NCI-H510A treated with DMSO at 0.1 percent for 48 hours (cell line): ENCODE measurements at places on chromosomes 3 and 15.

- DNase-seq: no peak
Observed at GRCh38 chr3:9013782-9014563, 50.7 kb upstream of the RAD18 start.

DNA sequence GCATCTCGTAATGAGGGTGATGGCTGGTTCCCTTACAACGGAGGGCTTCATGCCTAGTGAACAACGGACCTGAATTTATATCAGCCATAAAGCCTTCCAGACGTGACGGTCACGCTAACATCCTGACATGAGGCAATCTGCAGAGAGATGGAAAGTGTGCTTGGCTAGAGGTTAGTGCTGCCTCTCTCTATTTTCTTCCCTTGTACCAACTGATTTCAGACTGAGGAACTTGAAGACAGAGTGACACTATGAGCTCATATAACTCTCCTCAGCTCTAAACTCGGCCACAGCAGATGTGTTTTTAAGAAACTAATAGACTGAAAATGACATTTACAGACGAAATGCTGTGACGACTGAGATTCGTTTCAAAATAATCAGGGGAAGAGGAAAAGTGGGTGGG is 122.4 kb downstream of the XXYLT1 start:
- DNase-seq: no peak

GRCh38 chr3:129315998-129316247 is 37.3 kb downstream of the HMCES start:
- DNase-seq: no peak

DNA sequence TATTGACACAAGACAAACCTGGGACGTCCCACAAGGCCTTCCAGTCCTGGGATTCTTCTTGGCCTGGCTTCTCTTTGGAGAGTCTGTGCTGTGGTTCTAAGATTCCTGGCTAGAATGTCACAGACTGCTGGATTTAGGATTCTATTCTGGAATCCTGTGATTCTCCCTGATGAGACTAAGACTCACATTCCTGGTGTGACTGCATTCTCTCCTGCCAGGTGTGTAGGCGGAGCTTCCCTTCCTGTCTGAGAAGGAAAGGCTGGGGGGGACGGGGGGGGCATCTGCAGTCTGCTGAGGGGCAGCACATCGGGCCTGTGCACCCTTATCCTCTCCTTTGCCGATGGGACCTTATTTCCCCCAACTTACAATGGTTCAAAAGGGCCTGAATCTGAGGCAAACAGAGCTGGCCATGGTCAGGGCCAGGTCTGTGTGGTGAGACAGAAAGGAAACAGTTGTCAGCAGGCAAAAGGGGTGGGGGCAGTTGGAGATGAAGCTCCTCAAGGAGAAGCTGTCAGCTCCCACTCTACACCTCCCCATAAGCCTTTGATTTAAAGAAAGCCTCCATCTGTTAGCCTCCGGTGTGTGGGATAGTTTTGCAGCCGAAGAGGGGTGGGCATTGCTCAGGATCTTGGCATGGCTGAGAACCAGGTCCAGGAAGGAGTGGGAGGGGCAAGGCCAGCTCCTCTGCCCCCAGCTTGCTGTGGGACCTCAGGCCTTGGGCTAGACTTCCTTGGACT is 30.9 kb downstream of the VIPR1 start:
- no peak for DNase-seq

DNA sequence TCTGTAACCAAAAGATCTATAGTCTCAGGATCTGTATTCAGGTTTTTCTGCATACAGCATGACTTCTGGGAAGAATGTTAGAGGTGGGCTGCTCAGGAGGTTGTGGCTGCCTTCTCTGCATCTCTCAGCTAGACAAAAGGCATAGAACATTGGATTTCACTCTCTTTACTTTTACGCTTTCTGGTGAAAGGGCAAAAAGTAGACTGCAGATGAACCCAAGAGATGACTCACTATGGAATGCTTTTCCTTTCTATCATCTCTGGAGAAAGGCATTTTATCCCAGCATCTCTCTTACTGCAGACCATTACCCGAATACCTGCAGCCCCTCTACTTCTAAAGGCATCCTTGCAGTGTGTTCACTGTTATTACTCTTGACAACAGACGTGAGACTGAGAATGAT is 222.2 kb downstream of the WNT5A start:
- no peak for DNase-seq

GRCh38 chr3:104763007-104763406 is 603.7 kb upstream of the ALCAM start:
- no peak for DNase-seq

DNA sequence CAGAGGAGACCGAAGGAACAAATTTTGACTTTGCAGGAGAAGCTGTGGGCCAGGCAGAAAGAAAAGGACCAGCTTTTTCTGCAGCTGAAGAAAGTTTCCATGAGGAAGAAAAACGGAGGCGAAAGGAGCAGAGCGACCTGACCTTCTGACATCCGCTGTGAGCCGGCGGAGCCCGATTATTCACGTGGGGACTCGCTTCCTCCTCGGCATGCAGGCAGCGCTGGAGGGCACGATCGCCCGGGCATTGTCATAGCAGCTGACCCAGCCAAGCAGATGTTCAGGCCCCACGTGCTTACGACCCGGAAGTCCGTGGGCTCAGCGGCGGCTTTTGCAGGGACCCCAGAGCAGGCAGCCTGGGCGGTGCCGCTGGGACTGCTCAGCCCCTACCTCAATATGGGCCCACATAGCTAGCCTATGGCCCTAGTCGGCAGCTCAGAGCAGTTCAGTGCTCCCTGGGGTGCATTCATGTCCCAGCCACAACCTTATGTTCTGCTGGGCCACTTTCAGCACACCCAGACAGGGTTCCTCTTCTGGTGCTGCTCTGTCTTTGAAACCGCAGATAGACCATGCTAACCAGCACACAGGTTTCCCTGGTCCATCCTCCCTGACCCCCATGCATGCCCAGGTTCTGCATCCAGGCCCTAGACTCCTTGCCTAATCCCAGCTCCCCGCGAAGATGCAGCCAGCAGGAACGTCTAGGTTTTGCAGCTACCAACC is 10.5 kb upstream of the EIF4A2 start:
- no peak for DNase-seq

GRCh38 chr15:66251790-66252684 is 1.5 kb downstream of the MEGF11 start:
- DNase-seq: peak; percentile 14

GRCh38 chr3:188509316-188509715 is 355.4 kb downstream of the LPP start:
- DNase-seq: no peak

DNA sequence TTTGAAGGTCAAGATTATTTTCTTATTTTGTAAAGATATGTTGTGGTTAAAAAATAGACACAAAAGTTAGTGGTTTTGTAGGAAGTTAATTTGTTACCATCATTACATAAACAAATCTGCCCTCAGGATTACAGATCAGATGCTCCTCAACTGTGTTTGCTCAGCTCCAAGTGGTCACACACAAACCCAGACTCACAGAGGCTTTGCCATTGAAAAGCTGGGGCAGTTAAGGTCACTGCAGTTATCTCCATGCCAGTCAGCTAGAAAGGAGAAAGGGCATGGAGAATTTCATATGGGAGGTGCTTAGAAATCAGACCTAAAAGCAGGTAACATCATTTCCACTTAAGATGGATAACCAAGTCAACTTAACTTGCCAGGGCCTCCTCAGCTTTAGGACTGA is 825.7 kb upstream of the GBE1 start:
- DNase-seq: peak; percentile 34

DNA sequence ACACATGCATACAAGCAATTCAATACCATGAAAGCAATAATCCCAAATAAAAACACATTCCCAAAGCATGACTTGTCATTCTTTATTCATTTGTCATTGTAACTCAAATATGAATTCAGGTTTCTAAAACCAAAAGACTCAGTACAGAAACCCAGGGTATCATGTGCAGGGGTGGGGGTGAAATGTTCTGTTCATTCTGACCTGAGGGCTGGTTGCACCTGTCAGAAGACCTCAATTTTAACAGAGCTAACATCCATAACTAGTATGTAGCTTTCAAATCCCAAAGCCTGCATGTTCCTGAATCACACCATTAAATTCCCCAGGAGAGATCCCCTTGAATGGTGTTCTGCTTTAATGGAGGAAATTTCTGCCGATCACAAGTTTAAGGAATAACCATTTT is 738.7 kb downstream of the MCTP2 start:
- no peak for DNase-seq

GRCh38 chr3:110808630-110809029 is 263.0 kb upstream of the NECTIN3 start:
- DNase-seq: no peak

DNA sequence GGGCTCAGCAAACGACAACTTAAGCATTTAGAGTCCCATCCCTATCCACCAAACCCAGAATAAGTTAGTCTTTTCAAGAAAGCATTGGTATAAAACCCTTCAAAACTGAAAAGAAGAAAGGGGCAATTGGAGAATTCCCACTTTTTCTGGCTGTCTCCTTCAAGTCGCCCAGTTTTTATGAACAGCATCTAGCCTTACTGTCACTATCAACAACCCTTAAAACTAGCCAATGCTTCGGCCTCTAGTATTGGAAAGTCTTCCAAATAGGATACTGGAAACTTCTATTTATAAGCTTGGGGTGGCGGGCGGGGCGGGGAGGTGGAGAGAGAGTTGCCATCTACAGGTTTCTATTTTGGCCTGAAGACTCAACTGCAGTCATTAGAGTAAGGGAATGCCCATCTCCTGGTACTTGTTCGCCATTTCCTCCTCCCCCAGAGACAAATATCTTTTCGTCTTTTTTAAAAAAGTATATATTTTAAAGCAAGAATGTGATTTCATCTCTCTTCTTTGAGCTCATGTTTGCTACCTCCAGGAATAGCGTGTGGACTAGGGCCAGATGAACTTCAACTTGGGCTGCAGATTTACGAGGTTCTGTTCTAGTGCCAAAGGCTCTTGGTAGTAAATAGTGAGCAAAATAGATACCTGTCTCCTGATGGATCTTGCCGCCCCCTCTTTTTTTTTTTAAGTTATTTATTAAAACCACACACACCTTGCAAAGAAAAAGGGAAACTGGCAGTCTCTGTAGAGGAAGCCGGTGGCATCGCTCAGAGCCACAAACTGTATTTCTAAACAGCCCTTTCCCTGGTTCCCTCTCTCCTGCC is 2.7 kb downstream of the BCL6 start:
- DNase-seq: no peak

DNA sequence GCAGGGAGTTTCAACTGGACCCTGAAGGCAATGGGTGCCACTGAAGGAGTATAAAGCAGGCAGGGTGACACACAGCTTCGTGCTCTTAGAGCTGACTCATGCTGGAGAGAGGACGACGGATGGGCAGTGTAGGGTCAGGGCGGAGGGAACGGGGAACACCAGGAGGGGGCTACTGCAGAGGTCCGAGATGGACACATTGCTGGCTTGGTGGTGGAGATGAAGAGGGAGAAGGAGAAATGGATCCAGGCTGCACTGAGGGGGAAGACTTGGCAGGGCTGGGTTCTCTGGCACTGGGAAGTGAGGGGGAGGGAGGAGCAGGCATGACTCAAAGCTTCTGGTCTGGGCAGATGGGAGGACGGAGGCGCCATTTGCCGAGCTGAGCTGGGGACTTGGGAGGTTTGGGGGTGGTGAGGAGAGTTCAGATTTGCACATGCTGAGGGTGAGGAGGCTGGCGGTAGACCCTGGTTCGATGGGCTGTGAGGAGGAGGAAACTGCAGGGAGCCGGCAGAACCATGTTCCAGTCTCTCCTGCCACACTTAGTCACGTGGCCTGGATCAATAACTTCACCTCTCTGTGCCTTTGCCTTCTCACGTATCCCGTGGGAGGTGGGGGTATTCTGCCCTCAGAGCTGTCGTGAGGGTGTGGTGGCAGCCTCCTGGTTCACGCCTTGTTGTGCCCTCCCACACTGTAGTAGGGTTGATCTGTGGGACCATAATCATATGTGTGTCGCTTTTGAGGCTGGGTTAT is 4.6 kb upstream of the KCTD6 start:
- no peak for DNase-seq

GRCh38 chr3:14477311-14477935 is 62.7 kb downstream of the GRIP2 start:
- no peak for DNase-seq

DNA sequence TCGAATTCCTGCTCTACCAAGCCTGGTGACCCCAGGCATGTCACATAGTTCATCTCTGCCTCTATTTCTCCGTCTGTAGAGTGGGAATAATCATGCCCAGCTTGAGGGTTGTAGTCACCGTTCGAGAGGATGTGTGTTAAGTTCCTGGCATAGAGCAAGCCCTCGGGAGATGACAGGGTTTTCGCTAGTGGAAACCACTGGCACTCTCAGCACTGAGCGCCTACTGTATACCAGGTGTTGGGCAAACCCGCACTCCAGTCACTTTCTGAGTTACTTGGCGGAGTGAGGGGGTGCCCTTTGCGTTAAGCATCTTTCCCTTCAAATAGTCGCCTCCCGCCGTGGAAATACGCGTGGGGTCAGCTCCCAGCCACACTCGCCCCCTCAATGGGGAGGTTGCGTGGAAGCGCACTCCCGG is 5.1 kb downstream of the FEZF2 start:
- no peak for DNase-seq

DNA sequence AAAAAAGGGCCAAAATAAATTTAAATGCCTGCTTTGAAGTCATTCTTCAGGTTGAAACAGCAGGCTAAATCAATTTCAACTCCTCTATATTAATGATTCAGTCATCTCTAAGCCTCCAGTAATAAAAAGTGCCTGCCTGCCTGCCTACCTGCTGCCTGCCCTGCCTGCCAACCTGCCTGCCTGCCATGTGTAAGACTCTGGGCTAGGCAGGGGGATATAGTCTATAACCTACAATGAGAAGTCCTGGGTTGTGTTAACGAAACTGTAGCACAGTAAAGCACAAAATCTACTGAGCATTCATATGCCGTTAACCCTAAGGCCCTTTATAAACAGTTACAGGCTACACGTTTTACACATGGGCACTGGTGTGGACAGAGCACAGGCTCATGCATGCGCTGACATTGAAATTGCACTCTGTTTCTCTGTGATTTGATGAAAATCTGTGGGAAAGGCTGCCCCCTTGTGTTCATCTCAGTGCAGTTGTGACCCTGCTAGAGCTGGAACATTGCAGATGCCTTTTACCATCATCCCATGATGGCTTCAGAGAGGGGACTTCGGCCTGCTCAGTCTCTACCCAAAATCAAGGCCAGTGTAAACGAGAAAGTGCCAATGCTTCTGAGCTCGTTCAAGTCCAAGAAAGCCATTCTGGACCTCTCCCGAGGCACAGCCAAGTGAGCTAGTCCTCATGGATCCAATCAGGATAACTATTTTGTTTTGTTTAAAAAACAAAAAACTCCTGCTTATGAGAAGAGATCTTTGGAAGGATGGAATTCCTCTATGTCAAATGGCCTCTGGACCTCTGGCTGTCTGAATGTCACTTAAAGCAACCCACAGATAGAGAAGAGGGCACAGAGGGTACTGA is 64.6 kb downstream of the EFL1 start:
- peak; percentile 66 for DNase-seq

- no peak for DNase-seq
Observed at GRCh38 chr3:117103675-117104074, 394.1 kb downstream of the TUSC7 start.

- DNase-seq: no peak
Observed at GRCh38 chr15:45095661-45096060, 18.3 kb downstream of the DUOX2 start.

- DNase-seq: no peak
Observed at GRCh38 chr3:82137861-82138260, 376.4 kb upstream of the GBE1 start.
